ENCODE measurements at places on chromosomes 1 and 21. TPM values are rescaled to one million over a fixed set of nuclear protein-coding genes. Genes with fewer than 3 reads are reported as not detected.

Gene PSRC1
- 0.59 TPM for total RNA-seq

Gene TIE1
- total RNA-seq = 27.7 TPM

Gene HAO2
- total RNA-seq = not detected

Gene ZNF683
- total RNA-seq = not detected

Gene TMEM61
- total RNA-seq = not detected

Gene KRTAP7-1
- total RNA-seq = not detected

Gene PCSK9
- total RNA-seq = not detected

Gene GBP7
- total RNA-seq = 0.08 TPM

Gene ITGB2
- total RNA-seq = 11.5 TPM

DNA sequence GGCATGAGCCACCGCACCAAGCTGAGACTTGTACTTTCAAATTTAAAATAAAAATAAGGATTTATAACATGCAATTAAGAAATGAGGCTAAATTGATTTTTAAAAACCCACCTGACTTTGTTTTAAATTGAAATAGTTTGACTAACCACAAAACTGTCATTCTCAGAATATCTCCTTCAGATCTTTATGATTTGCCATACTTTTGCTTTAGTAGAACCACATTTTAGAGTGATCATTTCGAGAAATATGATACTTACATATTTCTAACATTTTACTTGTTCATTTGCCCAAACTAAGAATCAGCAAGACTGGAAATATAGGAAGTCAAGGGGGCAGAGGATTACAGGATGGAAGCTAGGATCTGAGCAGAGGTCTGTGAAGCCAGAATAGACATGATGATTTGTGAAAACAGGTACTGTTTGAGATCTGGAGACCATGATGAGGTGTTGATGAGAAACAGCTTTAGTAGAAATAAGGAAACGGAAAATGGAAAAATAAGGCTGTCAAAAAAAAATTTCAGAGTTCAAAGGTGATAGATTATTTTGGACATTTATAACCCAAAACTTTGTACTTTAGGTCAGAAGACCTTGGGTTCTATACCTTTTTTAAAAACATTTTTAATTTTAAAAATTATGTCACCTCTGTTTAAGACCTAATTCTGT is 44.8 kb downstream of the GIPC2 start:
- no peak for DNase-seq

GRCh38 chr1:211381481-211382181 is 55.0 kb downstream of the TRAF5 start:
- DNase-seq = no peak

DNA sequence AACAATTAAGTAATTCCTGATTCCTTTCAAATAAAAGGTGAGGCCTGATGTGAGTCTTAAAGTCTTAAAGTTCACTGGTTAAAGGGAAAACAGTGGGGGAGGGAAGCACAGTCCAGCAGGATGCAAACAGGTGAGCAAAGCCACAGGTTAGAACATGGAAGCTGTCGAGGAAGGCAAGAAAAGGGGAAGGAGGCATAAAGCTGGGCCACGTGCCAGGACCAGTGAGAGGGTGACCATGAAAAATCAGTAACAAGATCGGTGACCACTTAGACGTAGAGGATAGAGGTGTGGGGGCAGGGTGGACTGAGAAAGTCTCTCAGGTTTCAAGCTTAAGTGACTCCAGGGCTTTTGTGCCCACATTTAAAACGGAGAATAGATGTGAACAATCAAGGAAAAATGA is 231.3 kb downstream of the SETD4 start:
- no peak for DNase-seq

DNA sequence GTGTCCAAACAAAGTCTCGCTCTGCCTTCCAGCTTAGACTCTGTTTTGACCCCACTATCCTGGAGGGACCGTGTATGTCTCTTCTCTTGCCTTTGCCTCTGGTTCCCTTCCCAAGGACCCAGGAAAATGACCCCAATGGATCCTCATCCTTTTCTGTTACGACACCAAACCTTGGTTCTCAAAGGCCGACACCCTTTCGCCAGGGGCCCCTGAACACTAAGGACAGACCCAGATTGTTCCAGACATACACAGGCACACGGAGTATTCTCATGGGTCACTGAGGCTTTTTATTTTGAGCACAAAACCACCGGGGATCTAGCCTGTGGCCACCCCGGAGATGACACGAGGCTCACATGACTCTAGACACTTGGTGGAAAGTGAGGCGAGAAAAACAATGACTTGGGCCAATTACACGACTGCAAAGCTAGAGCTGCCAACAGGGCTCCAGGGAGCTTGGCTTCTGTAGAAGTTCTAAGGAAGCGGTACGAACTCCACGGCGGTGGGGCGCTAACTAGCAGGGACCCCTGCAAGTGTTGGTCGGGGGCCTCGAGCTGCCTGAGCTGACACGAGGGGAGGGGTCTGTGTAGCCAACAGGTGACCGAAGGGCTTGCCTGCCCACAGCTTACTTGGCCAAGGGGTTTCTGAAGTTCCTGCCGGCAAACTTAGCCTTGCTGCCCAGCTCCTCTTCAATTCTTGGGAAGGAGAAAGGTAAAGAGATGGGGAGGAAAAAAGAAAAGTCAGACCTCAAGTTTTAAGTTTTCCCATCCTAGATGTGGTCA is 17.6 kb downstream of the ENO1 start:
- DNase-seq = no peak

DNA sequence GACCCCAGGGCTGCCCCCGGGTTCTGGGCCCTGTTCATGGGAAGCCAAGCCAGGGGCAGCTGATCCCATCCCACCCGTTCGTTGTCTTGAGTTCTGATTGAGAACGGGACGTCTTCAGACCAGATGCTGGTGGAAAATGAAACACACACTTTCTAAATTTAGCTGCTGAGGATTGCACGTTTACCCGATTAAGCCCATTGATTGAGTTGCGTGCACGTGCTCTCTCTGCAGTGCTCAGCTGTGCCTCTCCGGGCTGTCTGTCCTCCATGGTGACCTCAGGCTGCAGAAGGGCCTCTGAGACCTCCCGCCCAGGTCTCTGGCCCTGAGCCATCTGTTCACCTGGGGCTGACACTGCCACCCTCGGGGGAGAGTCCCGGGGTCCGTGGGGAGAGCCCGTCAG is 27.0 kb upstream of the PEX10 start:
- DNase-seq = no peak

- no peak for DNase-seq
These were observed 8.5 kb upstream of the BSND start for GRCh38 chr1:54989968-54990810.

DNA sequence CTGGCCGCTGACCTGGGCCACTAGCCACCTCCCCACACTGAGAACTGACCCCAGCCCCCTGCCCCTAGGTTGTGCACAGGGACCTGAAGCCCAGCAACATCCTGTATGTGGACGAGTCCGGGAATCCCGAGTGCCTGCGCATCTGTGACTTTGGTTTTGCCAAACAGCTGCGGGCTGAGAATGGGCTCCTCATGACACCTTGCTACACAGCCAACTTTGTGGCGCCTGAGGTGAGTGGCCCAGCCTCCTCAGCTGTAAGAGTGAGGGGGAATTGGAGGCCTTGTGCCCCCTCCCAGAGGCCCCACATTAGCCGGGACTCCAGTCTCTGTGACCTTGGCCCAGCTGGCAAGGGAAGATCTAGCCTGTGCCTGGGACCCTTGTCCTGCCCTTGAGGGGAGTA is 41.8 kb downstream of the RPS6KA1 start:
- no peak for DNase-seq

- DNase-seq = no peak
These were observed 735 bp upstream of the HES3 start for GRCh38 chr1:6243053-6243834.

- DNase-seq = no peak
These were observed 23.0 kb downstream of the IRF2BP2 start for GRCh38 chr1:234586892-234587485.

GRCh38 chr1:54464477-54465146 is 58.4 kb upstream of the SSBP3 start:
- DNase-seq = no peak

GRCh38 chr1:104341944-104342343 is 592.2 kb downstream of the AMY1C start:
- DNase-seq = no peak

DNA sequence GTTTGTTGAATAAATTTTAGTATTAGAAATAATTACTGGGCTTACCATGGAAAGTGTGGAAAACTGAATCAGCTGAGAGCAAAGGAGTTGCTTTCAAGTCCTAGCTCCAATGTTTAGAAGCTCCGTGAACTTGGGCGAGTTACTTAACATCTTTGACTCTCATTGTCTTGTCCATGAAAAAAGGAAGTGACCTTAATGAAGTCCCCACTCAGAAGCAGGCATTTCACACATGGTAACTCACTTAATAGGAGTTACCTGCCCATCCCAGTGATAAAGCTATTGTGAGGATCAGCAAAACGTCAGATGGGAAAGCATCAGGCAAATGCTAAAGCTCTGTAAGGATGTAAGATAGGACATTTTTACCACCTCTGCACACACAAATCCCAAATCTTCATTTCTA is 34.0 kb upstream of the GADD45A start:
- DNase-seq = no peak

DNA sequence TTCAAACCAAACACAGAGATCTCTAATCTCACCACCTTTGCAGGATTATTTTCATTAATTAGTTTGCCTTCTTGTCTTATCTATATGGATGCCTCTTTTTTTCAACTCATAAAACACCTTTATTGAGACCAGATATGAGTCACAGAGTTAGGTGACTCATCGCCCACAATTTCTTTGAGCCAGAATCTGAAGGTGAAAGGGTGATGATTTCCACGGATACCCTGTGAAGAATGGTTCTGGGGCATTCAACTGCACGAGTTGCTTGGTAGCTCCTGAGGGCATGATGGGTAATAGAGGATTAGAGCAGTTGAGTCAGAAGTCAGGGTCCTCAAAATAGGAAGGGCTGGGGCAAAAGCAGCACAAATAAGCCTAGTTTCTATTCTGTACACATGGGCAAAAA is 128.2 kb downstream of the TBX19 start:
- no peak for DNase-seq

DNA sequence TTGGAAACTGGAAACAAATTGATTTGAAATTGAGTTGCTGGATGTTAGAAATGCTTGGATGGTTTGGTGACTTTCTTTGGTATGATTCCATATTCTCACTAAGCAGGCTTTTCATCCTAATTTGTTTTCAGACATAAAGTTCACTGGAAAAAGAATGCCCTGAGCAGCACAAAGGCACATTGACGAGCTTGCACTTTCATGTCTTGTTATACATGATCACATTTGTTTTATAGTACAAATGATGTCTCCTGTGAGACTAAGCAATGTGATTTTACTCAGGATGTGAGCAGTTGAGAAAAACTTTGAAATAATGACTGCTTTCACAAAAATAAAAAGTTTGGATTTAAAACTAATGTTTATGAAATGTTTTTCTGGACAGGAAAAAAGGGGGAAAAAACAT is 63.6 kb downstream of the KCNT2 start:
- DNase-seq = no peak

GRCh38 chr1:201291916-201292315 is 8.6 kb downstream of the PKP1 start:
- no peak for DNase-seq

DNA sequence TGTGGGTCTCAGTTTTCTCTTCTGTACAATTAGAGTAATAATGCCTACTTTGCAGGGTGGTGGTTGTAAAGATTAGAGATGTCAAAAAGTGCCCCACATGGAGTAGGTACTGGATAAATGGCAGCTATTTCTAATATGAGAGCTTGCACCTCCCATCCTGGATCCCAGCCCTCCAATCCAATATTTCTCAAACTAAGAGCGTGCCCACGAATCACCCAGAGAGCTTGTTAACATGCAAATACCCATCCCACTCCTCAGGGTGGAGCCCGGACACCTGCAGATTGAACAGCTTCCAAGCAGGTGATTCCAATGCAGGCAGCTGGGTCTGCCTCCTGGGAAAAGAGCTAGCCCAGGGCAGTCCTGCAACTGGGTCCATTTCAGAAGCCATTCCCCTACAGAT is 33.0 kb downstream of the LRRN2 start:
- DNase-seq = no peak

DNA sequence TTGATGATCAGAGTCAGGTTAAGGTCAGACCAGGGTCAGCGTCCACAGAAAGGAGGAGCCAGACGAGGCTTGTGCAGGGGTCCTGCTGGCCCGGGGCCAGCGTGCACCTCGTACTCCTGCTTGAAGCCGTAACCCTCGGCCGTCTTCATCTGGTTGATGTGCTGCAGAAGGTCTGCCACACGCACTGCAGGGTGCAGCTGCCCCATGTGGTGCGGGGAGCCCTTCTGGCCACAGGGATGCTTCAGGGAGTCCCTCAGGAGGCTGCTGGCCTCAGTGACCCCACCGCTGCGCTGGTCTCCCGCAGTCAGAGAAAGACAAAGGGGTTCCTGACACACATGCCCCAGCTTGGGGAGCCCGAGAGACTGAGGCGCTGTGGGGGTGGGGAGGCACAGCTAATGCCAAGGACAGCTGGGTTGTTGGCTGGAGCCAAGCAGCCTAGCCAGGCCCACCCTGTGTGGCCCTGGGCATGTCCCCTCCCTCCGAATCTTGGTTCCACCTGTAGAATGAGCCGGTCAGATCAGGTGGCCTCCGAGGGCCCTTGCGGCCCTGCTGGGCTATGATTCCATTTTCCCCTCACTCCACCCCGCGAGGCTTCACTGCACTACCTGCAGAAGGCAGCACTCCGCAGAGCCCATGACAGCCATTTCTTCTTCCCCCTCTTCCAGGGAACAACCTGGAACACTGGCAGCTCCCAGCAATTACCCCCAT is 251.9 kb downstream of the PTPRU start:
- no peak for DNase-seq

Data from cardiac septum (tissue), 1 donor.